ENCODE measurements at places on chromosomes 6 and 20.

- no peak for DNase-seq
These were observed 10.4 kb downstream of the KIF6 start for GRCh38 chr6:39714802-39715201.

DNA sequence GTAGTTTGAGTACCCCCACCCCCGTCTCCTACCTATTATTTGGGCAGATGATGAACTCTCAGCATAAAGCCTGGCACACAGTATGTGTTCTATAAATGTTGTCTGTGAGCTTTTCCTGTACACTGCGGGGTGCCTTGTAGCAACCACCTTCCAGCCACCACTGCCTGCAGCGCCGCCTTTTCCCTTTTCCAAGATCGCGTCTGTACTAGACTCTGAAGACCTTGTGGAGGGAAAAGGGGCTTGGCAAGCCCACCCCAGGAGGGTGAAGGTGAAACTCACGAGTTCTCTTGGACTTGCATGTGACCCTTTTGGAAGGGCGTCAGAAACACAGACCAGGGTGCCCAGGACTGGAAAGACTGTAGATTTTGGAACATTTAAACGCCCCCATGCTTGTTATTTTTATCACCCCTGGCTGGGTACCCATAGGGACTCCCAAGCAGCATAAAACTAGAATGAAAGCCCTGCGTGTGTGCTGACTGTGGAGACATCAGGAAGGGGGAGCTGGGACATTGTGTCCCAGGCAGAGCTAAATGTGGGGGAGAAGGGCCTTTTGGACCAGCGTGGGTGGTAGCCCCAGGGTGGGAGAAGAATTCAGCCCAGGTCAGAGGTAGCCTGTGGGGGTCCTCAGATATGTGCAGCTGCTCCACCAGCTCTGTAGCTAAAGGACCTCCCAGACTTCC is 8.3 kb downstream of the BAK1 start:
- DNase-seq: no peak

- DNase-seq: no peak
These were observed 97.4 kb upstream of the JARID2 start for GRCh38 chr6:15148356-15148946.

DNA sequence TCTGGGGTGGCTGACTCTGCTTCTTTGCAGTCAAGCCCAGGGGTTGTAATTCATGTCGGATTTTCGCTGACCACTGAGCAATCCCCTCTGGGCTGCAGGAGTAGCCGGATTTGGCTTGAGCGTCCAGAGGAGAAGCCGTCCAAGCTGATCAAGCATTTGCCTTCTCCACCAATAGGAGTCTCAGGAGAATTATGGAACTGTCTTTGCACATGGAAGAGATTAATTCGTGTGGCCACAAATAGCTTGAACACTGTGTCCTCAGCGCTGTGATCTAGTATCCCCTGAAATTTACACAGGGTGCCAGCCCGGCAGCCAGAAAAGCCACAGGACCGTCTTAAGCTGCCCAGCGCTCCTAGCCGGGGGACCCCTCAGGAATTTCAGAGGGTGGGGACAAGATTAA is 37.1 kb downstream of the EYA2 start:
- DNase-seq: no peak

- DNase-seq: no peak
These were observed 214.3 kb upstream of the MARCKS start for GRCh38 chr6:113642714-113643406.

- DNase-seq: no peak
These were observed 110.9 kb downstream of the EYA4 start for GRCh38 chr6:133352046-133352445.

DNA sequence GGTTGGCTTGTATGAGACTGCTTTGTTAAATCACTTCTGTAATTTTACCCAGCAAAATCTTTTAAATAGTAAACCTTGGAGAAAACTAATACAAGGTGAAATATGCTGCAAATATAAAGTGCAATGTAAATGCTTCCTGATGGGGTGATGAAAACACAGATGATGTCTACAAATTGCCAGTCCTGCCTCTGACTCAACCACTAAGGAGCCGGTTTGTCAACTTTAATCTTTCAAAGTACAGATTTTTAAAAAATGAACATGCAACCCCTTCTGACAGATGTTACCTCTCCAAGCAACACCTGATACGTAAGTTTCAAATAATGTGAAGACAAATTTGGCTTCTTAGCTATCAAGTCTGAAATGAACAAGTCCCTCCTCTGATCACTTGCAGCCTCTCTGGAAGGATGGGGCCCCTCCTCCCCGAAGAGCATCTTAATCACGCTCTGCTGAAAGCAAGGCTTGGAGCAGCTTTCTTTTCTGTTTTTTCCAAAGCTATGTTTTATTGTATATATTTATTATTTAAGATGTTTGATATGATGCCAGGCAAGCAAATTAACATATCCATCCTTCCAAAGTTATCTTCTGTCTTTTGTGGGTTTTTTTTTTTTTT is 196.0 kb downstream of the MYLK4 start:
- DNase-seq: no peak

GRCh38 chr6:165274611-165275010 is 34.8 kb downstream of the C6orf118 start:
- no peak for DNase-seq

Measured in stimulated activated CD4-positive, alpha-beta T cell treated with anti-CD3 and anti-CD28 coated beads, Interleukin-2, amount 100 ng/mL, for 48 hours (primary cell).